ENCODE measurements at places on chromosomes 1 and 21. TPM values are rescaled to one million over a fixed set of nuclear protein-coding genes. Genes with fewer than 3 reads are reported as not detected.

Gene CYP4Z1
- not detected for total RNA-seq

GRCh38 chr1:15816674-15817073 lies 9.2 kb upstream of the UQCRHL start:
- no peaks in the 10 kb centered on the region for H3K36me3 ChIP-seq
- H3K27me3 ChIP-seq: no peaks in the 10 kb centered on the region
- DNase-seq: no peak
- H3K27ac ChIP-seq: no peak overlapping the region
- H3K4me1 ChIP-seq: peaks cover 18% of the 10 kb centered on the region

Gene PTPN22
- total RNA-seq: not detected

Gene TBX15
- total RNA-seq: 41.0 TPM

DNA sequence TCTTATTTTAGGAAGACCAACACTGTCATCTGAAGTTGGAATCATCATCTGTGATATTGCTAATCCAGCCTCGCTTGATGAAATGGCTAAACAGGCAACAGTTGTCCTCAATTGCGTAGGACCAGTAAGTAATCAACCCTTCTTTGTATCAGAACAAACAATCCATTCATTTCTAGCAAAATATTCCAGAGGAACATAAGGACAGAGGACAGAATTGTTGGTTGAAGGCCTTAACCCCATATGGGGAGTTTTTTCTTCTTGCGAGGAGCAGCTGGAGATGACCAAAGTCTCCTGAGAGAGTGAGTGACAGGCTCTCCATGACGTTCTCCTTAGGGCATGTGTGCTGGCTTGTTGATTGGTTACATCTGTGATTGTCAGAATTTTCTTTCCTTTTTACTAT lies 2.7 kb downstream of the SCCPDH start:
- peaks cover 38% of the 10 kb centered on the region for H3K4me1 ChIP-seq
- no peak overlapping the region for H3K27ac ChIP-seq
- no peak overlapping the region for H3K4me3 ChIP-seq
- no peak for DNase-seq
- H3K27me3 ChIP-seq: no peaks in the 10 kb centered on the region
- peaks cover 40% of the 10 kb centered on the region for H3K36me3 ChIP-seq

GRCh38 chr1:50426108-50426700 lies 3.0 kb upstream of the DMRTA2 start:
- H3K4me1 ChIP-seq: peaks cover 43% of the 10 kb centered on the region
- no peak overlapping the region for H3K27ac ChIP-seq
- H3K4me3 ChIP-seq: no peak overlapping the region
- peaks cover 6% of the 10 kb centered on the region for H3K36me3 ChIP-seq
- H3K27me3 ChIP-seq: peaks cover 89% of the 10 kb centered on the region
- DNase-seq: no peak
